ENCODE measurements at places on chromosomes 3 and 15.

DNA sequence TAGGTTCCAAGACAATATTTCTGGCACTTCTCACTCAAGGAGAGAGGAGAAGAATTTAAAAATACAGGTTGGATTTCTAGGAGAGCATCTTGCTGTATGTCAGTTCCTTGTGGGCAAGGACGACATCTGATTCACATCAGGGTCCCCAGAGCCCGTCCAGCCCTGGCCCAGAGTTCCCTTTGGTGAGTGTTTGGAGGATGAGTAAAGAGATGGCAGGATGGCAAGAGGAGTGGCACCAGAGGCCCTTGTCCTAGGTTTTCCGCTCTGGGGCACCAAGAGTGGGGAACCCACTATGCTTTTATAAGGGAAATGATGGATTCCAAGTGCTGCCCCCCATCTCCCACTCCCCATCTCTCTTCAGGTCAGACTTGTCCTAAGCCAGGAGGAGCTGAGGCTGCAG, 181.8 kb downstream of the TBC1D2B start:
- DNase-seq: no peak

GRCh38 chr3:16484216-16484615, 29.3 kb downstream of the RFTN1 start:
- no peak for DNase-seq

- no peak for DNase-seq
Observed at GRCh38 chr3:114839476-114839875, 307.6 kb downstream of the ZBTB20 start.

GRCh38 chr3:123590685-123591450, 6.0 kb upstream of the HACD2 start:
- no peak for DNase-seq

- no peak for DNase-seq
Observed at GRCh38 chr3:16056217-16056616, 118.3 kb upstream of the GALNT15 start.

DNA sequence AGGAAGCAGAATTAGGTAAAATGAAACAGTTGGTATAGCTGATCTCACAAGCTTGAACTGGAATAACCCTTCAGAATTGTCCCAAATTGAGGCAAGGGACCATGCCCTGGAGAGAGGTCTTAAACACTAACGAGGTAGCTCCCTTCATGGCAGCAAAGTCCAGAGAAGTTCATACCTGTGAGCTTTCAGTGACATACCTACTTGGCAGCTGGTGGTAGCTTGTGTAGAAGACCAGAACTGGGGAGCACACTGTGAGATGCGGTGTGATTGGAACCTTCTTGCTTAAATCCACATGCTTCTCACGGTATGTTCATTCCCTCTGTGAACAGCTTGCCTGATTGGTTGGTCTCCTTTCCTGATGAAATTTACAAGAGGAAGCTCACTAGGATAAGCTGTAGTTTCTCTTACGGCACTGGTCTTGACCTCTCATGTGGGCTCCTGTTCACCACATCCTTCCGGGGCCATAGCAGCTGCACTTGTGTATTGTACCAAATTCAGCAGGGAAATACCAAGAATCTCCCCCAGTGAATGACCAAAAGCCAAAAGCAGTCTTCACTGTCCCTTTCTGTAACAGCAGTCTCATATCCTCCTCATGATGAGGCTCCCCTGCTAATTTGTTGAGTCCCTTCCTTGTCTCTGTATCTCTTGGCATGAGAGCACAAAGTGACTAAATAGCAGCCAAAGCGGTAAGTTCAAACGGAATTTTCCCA, 483.7 kb upstream of the FRG2C start:
- no peak for DNase-seq

GRCh38 chr3:101814835-101815234, 34.5 kb upstream of the NFKBIZ start:
- DNase-seq: no peak

DNA sequence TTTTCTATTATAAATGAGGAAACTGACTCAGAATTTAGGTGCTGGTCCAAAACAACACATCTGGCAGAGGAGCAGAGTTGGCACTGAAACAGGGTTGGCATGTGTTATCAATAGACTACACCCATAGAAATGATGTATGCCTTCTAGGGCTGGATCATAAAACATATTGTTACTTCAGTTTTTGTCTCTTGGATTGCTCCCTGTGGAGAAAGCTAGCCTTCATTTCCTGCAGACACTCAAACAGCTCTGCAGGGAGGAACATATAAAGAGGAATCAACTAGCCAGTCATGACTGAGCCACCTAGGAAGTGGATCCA, 507 bp upstream of the MRPL3 start:
- no peak for DNase-seq

DNA sequence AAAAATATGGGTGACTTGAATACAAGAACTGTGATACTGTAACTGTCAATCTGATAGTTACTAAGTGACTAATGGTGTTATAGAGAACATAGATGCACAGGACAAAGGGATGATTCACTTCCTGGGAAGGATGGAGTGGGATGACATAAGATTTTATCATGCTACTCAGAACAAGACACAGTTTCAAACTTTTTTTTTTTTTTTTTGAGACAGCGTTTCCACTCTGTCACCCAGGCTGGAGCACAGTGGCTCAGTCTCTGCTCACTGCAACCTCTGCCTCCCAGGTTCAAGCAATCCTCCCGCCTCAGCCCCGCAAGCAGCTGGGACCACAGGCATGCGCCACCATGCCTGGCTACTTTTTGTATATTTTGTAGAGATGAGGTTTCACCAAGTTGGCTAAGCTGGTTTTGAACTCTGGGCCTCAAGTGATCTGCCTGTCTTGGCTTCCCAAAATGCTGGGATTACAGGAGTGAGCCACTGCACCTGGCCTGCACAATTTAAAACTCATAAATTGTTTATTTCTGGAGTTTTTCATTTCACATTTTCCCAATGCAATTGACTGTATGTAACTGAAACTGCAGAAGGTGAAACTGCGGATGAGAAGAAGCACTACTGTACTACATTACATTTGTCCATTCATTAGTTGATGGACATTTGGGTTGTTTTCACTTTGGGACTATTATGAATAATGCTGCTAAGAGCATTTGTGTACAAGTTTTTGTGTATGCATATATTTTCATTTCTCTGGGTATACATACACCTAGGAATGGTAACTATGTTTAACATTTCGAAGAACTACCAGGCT, 40.6 kb downstream of the ADIPOQ start:
- DNase-seq: no peak

GRCh38 chr15:87578776-87579175, 677.8 kb downstream of the NTRK3 start:
- no peak for DNase-seq

DNA sequence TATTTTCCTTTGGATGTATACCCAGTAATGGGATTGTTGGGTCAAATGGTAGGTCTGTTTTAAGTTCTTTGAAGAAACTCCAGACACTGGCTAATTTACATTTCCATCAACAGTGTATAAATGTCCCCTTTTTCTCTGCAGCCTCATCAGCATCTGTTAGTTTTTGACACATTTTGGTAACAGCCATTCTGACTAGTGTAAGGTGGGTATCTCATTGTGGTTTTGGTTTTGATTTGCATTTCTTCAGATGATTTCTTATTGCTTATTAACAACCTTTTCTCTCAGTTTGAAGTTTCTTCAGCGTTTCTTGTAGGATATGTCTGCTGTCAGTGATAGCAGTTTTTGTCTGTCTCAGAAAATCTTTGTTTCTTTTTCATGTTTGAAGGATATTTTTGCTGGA, 15.4 kb downstream of the GALK2 start:
- no peak for DNase-seq

DNA sequence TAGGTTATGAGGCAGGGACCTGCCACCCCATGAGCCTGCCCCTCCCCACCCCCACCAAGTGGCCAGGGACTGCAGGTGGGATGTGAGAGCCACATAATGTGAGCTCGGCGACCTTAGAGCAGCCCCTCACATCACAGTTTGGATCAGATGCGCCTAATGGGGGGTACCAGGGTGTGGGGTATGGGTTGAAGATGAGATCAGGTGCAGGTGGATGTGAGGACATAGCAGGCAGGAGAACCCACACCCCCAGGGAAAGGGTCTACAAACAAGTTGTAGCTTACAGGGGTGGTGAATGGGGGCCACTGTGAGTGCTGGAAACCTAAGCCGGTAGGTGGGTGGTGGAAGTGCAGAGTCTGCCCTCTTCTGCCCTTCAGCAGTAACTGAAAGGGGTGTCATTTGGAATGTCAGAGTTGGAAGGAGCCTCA, 94.0 kb downstream of the CORO2B start:
- DNase-seq: no peak

DNA sequence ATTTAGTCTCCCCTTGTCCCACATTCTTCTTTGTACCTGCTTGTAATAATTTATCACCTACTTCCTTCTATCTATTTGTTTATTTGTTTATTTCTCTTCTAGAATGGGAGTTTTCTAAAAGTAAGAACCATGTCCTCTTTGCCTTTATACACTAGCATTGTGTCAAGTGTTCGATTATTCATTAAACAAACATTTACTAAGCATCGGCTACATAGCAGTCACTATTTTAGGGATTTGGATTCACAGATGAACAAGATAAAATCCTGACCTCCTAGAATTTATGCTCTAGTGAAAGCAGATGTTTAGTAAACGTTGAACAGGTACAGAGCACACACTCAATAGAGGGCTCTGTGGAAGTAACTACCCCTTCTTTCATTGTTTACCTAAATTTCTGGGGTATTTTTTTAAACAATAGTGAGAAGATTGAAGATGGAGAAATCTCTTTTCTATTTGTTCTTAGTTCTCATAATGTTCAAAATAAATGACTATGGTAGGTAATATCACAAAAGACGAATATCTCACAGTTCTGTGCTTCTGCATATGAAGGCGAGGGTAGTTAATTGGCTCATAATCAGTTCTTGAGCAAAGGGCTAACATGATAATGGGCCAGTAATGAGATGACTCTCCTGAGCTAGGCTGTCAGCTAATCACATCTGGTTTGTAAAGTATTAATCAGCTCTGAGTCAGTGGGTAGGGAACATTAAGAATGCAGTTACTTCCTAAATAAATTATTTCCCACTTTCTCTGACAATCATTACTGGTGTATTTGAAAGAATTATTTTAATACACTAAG, 111.9 kb downstream of the SLC9A9 start:
- DNase-seq: no peak

DNA sequence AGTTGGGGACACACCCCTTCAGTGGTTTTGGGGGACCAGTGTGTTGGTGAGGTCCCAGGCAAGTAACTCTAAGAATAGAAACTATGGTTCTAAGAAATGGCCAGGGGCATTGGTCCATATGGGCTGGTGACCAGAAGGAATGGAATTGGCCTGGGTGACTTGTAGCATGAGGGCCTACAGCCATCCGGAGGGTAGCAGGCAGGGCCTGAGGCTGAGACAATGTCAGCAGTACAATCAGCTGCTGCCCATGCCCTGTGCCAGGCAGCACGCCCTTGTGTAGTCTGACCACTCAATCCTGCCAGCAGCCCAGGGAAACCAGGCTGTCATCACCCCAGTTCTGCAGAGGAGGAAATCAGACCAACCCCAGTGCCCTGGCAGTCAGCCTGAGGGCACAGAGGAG, 100.6 kb downstream of the DNAJB8 start:
- peak; percentile 88 for DNase-seq

DNA sequence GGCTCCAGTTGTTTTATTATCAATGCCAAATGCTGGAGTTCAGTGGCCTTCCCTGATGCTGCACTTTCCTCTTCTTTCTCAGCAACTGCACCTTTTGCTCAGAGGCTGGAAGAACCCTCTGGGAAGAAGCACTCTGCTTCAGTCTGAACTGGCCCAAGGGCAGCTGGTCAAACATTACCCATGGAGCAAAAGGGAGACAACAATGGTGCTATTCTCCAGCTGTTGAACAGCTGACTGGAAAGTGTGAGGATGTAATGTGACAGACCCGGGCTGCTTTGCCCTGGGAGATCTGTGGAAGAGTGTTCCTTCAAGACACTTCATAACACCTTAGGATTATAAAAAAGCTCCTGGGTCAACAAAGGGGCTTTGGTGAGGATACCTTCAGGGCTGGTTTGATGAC, 84.9 kb downstream of the EPHB1 start:
- DNase-seq: no peak

- no peak for DNase-seq
Observed at GRCh38 chr15:94346282-94346681, 114.9 kb downstream of the MCTP2 start.
